ENCODE measurements at places on chromosomes 6 and 20.
A peak's percentile ranks its signal among the peaks of the same experiment; 100 is the strongest.

DNA sequence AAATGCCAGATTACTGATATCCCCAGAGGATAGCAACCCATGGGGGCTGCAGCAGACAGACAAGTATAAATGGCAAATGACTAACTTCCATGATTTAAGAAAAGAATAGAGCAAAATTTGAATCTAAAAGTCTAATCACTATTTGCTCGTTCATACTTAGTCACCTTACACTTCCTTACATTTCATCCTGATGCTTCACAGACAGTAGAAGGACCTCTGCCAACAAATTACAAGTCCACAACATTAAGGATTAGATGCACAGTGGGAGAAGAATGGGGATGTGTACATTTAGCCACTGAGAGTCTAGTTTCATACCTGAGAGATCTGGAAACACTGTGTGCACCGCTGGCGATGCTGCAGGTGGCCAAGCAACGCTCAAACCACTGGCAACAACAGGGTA, 72.4 kb downstream of the FYN start:
- no peak for DNase-seq

DNA sequence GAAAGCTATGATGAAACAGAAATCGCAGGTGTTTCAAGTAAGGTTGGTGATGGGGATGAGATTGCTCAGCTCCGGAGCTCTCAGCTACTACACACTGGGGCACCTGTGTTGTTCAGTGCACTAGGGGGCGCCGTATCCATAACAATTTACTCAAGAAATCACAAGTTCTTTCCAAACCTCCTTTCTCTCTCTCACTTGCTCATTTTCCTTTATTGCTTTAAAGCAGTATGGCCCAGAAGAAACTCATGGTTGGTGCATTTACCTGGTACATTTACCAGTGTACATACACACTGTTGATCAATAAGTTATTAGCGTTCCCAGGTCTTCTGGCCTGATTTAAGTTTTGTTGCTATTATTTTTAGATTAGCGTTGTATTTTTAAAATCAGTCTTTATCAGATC, 235.2 kb upstream of the TAB2 start:
- peak; percentile 65 for DNase-seq

- no peak for DNase-seq
These were observed 40.2 kb upstream of the CRISP1 start for GRCh38 chr6:49906526-49906925.

DNA sequence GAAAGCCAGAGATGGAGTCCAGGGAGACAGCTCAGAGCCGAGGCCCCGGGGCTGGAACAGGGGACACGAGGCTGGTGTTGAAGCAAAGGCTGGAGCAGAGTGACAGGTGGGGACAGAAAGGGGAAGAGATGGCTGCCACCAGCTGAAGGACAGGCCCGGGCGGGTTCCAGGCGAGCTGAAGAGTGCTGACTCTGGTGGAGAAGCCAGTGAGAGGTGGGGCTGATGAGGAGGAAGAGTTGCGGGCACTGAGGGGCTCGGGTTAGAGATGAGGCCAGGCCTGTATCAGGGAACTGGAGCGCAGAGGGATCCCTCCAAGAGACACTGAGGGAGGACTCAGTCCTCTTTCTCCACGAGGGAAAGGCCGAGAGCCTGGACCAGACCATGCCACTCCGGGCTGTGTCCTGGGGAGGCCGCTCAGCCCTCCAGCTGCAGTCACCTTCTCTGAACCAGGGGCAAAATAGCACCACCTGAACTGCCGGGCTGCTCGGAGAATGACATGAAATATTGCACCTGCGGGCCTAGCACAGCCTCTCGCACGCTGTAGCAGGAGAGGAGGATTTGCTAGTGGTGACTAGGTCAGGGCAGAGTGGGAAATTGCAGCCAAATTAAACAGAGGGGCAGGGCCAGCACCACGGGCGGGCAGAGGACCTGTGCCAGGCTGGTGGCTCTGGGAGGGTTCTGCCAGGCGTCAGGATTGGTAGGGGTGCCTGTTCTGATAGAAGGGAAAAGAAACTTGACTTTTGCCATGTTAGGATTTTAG, 175.9 kb downstream of the ZDHHC14 start:
- no peak for DNase-seq

DNA sequence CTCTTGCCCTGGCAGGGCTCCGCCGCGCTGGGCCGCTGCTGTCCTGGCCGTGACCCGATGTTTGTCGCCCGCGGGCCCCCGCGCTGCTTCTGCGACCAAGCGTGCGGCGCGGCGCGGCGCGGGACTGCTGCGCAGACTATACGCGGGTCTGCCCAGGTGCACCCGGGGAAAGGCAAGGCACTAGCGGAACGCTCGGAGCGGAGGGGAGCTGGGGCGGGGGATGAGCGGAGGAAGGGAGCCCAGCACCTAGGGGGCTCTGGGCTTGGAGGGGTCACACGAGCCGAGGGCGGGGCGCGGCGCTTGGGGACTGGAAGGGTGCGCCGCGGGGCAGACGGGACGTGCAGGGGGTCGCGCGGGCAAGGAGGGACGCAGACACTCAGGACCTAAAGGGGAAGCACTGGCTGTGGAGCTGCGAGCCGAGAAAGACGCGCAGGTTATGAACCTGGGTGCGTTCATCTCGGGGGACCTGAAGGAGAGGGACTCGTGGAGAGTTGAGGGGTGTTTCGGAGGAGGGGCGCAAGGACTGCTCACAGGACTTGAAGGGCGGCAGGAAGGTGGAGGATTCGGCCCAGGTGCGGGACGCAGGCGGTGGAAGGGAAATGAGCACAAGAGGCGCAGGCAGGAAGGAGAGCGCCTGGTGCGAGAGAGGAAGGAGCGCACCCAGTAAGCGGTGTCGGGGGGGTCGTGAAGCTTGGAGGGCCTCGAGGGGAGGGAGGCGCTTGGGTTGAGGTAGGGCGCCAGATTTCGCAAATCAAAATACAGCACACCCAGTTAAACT, 40.8 kb upstream of the ZNFX1 start:
- DNase-seq: no peak

GRCh38 chr20:23331450-23332350, 18.9 kb upstream of the NXT1 start:
- DNase-seq: no peak

Measured in hematopoietic multipotent progenitor cell treated with erythropoietin and hydrocortisone succinate and interleukin-3 and kit ligand, for 15 days (in vitro differentiated cells).